Upper lobe of right lung (tissue), 1 donor: ENCODE measurements at places on chromosomes 1 and 21.

GRCh38 chr1:165313903-165314302 is 42.6 kb downstream of the LMX1A start:
- no peak for DNase-seq

- no peak for DNase-seq
Measured at GRCh38 chr1:46822248-46822826, 23.5 kb downstream of the CYP4B1 start.

GRCh38 chr1:220746851-220747250 is 1.3 kb upstream of the MTARC2 start:
- DNase-seq, result no peak

GRCh38 chr1:78155121-78155520 is 109.4 kb downstream of the GIPC2 start:
- DNase-seq, result no peak

DNA sequence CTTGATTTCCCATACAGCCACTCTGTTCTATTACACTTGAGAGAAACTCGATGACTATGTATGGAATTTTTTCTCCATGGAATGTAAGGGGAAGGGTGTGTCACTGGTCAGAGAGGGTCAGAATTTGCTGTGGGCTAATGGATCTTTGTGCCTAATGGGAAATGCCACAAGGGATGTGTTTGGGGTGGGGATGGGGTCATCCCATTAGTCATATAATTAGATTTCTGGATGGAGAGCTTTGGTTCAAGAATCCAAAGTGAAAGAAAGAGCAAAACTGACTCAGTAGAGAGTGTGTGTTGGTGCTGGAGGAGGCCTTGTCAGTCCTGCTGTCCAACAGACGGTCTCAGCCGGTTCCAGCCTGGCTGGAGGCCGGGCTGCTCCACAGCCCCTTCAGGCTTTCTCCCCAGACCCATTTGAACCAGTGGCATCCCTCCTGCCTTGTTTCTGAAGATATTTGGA is 86.4 kb downstream of the LAMC2 start:
- DNase-seq, result no peak

DNA sequence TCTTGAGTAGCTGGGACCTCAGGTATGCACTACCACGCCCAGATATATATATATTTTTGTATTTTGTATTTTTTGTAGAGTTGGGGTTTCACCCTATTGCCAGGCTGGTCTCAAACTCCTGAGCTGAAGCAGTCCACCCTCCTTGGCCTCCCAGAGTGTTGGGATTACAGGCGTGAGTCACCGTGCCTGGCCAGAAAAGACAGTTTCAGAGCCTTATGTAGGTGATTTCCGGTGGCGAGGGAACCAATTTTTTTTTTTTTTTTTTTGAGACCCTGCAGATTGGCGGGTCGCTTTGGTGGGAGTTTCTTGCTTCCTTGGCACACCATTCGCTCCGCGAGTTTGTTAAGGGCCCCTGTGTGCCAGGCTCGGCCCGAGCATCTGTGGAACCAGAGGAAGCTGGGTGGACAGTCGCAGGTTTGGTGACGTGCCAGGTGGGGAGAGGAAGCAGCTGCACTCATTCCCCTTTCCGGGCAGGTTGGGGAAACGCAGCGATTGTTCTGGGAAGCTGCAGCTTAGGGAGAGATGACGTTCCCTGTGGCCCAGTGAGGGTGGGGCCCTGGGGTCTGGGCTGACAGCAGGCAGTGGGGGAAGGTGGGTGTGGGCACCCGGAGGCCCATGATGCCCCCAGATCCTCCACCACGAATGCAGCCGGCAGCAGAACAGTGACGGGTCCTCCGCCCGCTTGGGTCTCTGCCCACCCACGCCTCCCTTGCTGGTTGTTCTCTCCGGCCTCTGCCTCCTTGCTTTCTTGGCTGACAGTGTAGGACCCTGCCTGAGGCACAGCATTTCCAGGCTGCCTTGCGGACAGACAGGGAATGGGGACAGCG is 25.1 kb downstream of the SPSB1 start:
- DNase-seq, result no peak

DNA sequence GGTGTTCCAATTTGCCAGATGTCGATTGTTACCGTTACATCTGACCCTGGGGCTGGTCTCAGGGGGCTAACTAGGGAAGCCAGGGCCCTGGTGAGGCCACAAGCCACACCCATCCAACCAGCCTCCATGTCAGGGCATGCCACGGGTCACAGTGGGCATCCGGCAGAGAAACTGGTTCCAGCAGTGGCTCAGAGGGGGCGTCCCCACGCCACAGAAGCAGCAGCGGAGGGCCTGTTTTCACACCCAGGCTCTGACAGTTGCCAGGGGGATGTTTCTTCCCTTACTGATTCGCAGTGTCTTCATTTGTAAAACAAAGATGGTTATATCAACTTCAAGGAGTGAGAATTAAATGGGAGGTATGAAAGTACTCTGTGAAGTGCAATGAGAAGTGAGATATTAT is 75.0 kb upstream of the COX20 start:
- no peak for DNase-seq

GRCh38 chr1:54384918-54385726 is 21.1 kb downstream of the SSBP3 start:
- no peak for DNase-seq

GRCh38 chr1:235074523-235075047 is 54.1 kb downstream of the TOMM20 start:
- DNase-seq, result no peak

- DNase-seq, result no peak
Measured at GRCh38 chr1:160789702-160790611, 6.0 kb upstream of the LY9 start.

DNA sequence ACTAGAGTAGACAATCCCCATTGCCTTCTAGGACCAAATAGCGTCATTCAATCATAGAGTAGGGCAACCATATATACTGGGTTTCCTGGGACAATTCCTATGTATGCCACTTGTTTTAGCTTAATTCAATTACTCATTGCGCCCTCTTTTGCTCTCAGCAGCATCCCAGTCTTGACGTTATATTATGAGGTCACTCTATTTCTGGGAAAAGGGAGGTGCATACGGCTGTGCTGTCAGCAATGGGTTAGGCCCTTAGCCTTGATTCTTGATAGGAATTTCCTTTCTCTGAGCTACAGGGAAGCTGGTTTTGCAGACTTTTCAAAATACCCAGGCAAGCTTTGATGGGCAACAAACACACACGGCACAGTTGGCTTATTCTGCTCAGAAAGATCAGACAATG is 4.4 kb upstream of the KAZN start:
- DNase-seq, result no peak

DNA sequence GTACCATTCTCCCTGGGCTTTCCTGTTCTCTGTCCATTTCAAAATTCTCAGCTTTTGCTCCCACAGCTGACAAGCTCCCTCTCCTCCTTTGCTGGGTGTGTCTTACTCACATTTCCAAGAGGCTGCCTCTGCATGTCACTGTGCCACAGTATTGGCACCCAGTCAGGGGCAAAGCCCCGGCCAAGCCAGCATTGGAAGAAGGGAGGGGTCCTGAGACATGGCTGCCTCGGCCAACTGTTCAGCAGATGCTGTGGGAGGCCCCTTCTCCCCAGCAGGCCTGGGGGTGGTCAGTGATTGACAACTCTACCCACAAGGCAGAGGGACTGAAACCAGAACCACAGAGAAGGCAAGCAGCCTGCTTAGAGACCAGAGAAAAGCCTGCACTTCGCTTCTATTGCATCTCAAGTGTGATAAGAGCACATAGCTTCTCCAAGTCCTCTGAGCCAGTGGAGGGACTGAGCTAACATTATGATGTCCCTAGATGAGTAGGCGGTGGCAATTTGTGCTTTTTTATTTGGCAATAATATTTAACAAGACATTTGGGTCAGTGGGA is 294.1 kb downstream of the SIPA1L2 start:
- DNase-seq, result no peak

GRCh38 chr1:77906624-77907023 is 18.2 kb downstream of the NEXN start:
- DNase-seq, result no peak

DNA sequence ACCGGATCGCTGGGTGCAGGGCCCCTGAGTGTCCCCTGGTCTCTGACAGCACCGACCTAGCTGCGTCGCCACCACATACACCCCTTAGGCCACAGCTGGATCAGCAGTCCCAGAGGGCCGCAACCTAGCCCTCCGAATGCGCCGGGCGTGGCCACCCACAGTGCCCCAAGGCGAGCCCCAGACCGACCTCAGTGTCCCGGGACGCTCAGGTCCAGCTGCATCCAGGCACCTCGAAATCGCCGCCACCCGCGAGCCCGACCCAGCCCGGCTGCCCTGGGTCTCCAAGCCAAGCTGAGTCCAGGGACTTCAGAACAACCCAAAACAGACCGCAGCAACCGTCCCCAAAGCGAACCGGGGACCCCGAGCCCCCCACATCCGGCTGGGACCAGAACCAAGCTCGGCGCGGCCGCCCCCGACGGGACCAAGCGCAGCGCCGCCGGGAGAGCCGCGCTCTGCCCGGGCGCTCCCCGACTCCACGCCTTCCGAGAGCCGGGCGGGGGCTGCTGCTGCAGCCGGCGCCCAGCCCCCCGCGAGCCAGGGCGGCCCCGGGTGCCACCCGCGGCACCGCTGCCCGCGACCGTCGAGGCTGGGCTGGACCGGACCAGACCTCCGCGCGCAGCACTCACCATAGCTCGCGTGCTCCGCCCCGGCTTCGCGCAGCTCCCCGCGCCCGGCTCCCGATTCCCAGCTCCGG is 54.6 kb upstream of the ECE1 start:
- DNase-seq, result no peak

- DNase-seq, result no peak
Measured at GRCh38 chr21:32795802-32796559, 24.4 kb upstream of the PAXBP1 start.
